ENCODE measurements at places on chromosomes 3 and 15. TPM values are rescaled to one million over a fixed set of nuclear protein-coding genes. Genes with fewer than 3 reads are reported as not detected.

- DNase-seq: no peak
Observed at GRCh38 chr15:60901647-60902046, 327.5 kb downstream of the RORA start.

GRCh38 chr3:73813692-73814292 lies 189.1 kb upstream of the PDZRN3 start:
- no peak for DNase-seq

The SLC28A2 gene
- total RNA-seq: not detected

- no peak for DNase-seq
Observed at GRCh38 chr15:89907289-89907688, 5.5 kb downstream of the ARPIN start.

The GABRR3 gene
- total RNA-seq: not detected

- DNase-seq: no peak
Observed at GRCh38 chr15:29942143-29942542, 119.9 kb upstream of the TJP1 start.

- no peak for DNase-seq
Observed at GRCh38 chr15:41148065-41148464, 32.0 kb upstream of the INO80 start.

DNA sequence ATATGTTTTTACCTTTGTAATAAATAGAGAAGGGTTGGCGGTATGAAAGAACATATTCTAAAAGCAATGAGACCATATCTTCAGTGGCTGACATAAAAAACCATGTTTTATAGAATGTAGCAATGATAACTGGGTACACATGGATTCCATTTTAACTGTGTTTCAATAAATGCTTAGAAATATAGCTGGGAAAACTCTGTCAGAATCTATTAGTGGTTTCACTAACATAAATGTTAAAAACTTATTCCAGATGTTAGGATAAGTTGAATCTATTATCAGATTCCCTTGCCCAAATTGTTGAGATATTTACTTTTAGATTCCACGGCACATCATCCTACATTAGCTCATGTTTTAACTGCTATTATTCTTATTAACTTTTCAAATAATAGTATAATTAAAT lies 772.2 kb upstream of the ALCAM start:
- DNase-seq: no peak

DNA sequence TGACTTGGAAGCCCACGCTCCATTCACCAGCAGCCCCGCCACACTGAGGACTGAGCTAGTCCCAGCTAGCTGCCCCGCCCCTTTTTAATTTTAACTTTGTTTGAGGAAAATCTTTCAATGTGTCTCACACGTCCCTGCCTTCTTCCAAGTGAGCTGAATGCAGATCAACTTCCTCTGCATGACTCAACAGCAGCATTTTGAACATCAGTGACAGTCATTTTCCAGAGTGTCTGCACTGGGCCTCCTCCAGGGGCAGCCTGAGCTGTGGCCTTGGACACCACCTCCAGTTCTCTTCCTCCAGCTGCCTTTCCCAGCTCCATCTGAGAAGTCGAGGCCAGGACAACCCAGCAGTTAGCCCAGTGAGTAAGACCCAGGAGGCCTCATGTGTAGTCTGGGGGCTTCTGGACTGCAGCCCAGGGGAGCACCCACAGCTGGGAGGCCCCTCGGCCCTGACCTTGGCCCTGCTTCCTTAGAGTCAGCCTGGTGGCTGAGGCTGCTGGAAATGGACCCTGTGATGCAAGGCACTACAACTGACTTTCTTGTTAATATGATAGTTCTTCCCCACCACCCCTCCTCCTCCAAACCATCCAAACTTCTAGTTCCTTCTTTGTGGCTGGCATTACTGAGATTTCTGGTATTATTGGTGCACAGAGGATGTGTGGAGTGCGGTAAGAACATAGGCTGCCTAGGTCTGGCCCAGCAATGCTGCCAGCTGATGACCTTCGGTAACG lies 21.4 kb upstream of the ESYT3 start:
- DNase-seq: peak; percentile 42

DNA sequence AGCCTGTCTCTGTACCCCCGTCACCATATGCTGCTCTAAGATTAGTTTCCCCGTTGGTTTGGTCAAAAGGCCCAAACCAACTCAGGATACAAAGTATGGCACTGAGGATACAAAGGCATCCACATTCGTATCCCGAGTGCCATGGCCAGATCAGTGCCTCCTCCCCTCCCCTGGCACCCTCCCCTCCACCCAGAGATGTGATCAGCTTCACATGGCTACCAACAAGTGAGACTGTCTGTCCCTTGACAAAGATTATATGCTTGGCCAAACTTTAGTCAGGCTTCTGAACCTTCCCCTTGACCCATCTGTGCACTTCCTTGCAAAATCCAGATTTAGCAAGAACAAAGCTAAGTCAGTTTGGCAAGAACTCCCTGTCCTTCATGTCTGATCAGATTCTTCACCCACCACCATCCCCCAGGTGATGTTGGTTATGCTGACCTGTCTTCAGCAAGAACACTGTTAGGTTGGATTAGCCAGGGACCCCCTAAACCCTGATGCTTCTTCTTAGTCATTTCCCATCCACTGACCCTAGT lies 61.7 kb downstream of the KLF15 start:
- no peak for DNase-seq

DNA sequence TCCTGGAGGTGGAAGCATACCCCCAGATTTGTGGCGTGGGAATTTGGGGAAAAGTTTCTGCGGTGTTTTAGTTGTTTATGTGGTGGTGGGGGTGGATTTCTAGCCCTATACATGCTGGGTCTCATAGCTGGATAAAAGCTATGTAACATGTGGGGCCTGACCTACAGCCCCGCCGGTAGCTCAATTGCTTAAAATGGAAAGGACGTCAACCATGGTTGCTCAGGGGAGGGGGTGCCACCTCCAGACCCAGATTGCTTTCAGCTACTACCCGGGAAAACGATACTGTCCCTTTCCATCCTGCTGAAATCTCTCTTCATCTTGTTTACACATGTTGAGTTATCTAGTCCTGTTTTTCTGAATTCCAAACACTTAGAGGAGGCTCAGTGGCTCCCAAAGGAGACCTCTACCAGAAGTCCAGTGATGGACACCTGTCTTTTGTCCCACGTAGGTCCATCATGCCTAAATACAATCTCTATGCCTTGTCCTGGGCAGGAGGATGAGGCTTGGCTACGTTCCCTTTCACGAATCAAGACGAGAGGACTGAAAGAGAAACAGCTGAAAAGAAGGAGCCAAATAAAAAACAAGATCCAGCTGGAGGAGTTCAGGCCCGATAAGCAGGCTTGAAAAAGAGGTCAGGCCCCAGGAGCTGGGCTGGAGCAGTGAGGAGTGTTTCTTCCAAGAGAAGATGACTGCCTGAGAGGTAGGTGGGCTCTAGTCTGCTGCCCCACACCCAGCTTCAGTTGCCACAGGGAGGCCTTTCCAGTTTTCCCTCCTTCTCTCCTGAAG lies 72.1 kb upstream of the TPRG1 start:
- DNase-seq: no peak

DNA sequence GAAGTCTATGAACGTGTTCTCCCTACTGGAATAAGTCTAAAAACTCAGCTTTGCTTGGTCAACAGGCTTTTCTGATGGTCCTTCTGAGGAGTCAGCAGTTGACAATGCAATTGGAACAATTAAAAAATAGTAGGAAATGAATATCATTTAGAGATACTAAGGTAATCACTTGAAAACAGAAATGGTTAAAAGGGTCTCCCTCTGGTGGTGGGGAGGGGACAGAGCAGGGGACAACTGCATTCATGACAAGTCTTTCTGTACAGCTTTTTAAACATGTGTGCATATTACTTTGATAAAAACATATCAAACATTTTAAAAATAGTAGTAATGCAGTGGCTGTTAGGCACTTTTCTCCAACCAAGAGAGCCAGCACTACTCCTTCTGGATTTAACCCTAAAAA lies 119.9 kb upstream of the FHIT start:
- no peak for DNase-seq

DNA sequence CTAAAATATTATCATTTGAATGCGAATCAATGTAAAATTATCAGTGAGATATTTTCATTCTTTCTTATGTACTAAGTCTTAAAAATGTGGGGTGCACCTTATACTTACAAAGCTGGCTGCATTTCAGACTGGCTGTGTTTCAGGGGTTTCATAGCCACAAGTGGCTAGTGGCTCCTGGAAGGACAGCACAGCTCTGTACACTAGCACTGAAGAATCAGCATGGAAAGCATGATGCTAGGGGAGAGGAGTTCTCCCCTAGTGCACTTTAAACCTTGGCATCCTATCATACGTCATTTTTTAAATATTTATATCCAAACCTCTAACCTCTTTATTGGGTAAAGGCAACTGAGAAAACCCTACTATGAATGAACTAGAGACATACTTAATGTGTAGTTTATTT lies 66.4 kb downstream of the ECT2 start:
- no peak for DNase-seq

DNA sequence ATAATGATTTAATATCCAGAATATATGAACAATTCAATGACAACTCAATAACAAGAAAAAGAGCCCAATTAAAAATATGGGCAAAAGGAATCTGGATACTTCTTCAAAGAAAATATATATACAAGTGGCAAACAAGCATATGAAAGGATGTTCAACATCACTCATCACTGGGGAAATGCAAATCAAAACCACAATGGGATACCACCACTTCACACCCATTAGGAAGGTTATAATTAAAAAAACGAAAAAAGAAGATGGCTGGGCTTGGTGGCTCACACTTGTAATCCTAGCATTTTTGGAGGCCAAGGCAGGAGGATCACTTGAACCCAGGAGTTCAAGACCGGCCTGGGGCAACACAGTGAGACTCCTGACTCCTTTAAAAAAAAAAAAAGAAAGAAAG lies 4.1 kb downstream of the CCDC12 start:
- no peak for DNase-seq

The CISH gene
- total RNA-seq: 1.1 TPM
